ENCODE measurements at places on chromosomes 16 and 17. TPM values are rescaled to one million over a fixed set of nuclear protein-coding genes. Genes with fewer than 3 reads are reported as not detected.

DNA sequence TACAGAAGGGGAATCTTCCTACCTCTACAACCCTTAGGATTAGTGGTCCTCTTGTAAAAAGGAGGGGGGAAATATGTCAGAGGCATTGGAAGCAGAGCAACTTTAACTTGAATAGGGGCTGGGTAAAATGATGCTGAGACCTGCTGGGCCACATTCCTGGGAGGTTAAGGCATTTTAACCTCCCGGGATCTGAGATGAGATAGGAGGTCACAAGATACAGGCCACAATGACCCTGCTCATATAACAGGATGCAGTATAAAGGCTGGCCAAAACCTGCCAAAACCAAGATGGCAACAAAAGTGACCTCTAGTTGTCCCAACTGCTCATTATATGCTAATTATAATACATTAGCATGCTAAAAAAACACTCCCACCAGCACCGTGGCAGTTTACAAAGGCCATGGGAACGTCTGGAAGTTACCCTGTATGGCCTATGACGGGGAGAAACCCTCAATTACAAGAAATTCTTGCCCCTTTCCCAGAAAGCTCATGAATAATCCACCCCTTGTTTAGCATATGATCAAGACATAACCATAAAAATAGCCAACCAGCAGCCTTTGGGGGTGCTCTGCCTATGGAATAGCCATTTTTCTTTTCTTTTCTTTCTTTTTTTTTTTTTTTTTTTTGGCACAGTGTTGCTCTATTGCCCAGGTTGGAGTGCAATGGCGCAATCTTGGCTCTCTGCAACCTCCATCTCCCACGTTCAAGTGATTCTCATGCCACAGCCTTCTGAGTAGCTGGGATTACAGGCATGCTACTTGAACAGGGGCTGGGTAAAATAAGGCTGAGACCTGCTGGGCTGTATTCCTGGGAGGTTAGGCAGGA is 6.2 kb upstream of the C1QTNF1 start:
- no peak for DNase-seq

DNA sequence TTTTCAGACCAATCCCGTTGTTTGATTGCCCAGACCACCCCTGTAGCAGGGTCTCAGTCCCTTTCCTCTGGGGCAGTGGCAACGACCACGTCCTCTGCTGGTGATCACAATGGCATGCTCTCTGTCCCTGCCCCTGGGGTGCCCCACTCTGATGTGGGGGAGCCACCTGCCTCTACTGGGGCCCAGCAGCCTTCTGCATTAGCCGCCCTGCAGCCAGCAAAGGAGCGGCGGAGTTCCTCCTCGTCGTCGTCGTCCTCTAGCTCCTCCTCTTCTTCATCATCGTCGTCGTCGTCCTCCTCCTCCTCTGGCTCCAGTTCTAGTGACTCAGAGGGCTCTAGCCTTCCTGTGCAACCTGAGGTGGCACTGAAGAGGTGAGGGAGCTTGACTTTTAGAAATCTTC is 9.2 kb downstream of the ELOB start:
- DNase-seq = no peak

- DNase-seq = no peak
Observed at GRCh38 chr17:4357030-4357628, 9.3 kb downstream of the UBE2G1 start.

DNA sequence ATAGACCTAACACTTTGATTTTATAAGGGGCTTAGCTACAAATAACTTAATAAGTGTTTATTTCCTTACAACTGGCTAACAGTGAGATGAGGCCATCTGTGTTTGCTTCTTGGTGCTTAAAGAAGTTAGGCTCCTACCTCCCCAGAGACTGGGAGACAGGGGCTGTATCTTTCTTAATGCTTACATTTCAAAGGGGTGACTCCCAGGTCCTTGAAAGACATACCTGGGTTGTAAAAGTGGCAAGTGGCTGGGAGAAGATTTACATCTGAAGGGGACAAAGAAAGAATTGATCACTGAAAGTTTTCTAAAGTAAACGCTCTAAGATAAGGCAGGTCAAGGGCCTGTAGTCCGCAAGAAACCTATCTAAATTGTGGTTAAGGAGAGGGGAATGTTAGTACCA is 196.8 kb downstream of the CNTNAP4 start:
- DNase-seq = no peak

GRCh38 chr17:80187090-80187489 is 17.3 kb downstream of the CARD14 start:
- DNase-seq = peak; percentile 44

DNA sequence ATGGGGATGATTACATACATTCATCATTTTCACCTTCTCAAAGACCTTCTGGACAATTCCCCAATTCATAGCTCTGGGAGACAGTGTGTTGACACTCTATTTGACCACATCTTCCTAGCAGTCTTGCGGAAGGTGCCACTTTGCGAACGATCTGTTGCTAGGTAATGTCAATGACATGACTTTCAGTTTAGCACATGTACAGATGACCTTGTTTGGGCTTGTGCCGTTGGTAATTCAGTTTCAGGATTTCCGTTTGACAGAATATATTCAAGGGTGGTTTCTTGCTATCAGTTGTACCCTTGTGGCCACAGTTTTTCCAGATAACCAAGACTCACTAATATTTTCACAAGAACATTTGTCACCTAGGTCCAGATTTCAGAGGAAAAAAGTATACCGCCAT is 478.2 kb downstream of the WWOX start:
- no peak for DNase-seq

GRCh38 chr17:39014044-39014794 is 47.0 kb upstream of the FBXO47 start:
- DNase-seq = no peak

DNA sequence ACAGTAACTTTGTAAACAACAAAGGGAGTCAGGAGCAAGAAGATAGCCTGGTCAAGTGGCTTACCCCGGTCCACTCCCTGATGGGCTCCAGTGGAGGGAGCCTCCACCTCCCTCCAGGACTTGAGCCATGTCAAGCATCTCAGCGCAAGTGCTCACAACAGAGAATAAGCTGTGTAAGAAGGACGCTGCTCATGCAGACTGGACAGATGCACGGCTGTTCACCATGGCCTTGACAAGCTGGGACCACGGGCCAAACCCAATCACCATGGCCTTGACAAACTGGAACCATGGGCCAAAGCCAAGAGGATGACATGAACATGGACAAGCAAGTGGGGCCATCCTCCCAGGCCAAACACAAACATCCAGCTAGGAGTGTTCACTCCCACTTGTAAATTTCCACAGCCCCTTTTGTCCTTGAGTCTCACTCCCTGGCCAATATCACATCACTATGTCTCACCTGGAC is 3.4 kb upstream of the PITPNM3 start:
- no peak for DNase-seq

GRCh38 chr16:3838600-3839401 is 41.7 kb downstream of the CREBBP start:
- no peak for DNase-seq

- peak; percentile 78 for DNase-seq
Observed at GRCh38 chr16:9090101-9090959, 1.1 kb upstream of the HAPSTR1 start.

DNA sequence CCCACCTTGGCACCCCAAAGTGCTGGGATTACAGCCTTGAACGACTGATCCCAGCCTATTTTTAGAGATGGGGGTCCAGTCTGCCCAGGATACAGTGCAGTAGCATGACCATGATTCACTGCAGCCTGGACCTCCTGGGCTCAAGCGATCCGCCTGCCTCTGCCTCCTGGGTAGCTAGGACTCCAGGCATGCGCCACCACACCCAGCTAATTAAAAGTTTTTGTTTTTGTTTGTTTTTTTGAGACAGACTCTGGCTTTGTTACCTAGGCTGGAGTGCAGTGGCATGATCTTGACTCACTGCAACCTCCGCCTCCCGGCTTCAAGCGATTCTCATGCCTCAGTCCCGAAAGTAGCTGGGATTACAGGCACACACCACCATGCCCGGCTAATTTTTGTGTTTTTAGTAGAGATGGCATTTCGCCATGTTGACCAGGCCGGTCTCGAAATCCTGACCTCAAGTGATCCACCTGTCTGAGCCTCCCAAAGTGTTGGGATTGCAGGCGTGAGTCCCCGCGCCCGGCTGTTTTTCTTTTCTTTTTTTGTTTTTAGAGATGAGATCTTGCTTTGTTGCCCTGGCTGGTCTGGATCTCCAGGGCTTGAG is 2.3 kb upstream of the PAFAH1B1 start:
- DNase-seq = no peak

DNA sequence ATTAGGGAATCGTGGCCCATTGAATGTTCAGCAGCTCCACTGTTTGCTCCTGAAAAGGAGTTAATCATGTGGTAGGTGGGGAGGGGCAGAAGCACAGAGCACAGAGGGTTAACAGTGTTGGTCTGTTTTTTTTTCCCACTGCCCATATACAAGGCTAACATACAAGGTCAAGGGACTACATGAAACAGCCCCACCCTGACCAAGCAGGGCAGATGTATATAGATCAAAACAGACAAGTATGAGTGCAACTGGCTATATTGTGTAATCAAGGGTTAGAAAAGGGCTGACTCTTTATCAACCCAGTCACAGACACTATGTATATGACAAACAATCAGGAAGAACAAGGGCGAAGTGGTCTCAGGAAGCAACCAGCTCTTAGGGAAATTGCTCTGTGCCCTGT is 186.6 kb upstream of the CDH11 start:
- DNase-seq = no peak

GRCh38 chr17:8835631-8836364 is 31.7 kb downstream of the PIK3R6 start:
- DNase-seq = no peak

DNA sequence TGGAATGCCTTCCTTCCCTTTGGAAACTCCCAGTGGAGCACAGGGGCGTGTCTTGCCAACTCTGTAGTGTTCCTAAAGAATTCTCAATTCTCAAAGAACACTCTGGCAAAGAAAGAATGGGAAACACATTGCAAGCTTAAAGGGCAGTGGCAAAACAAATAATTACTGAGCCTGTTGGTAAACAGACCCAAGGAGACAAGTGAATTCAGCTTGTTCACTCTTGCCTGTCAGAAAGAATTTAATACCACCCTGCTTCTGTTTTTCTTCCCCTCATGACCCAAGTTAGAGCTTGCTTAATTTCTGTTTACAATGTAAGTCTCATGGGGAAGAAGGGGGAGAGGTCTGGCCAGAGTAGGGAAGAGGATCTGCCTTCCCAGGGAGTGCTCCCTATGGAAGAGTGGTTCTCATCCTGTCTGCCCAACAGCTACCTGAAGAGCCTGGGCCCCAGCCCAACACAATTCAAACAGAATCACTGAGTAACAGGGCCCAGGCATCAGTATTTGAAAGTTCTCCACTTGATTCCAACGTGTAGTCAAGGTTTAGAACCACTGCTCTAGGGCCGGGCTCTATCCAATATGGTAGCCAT is 386.0 kb downstream of the SLC39A11 start:
- no peak for DNase-seq

- no peak for DNase-seq
Observed at GRCh38 chr17:38476549-38476948, 48.3 kb downstream of the ARHGAP23 start.

DNA sequence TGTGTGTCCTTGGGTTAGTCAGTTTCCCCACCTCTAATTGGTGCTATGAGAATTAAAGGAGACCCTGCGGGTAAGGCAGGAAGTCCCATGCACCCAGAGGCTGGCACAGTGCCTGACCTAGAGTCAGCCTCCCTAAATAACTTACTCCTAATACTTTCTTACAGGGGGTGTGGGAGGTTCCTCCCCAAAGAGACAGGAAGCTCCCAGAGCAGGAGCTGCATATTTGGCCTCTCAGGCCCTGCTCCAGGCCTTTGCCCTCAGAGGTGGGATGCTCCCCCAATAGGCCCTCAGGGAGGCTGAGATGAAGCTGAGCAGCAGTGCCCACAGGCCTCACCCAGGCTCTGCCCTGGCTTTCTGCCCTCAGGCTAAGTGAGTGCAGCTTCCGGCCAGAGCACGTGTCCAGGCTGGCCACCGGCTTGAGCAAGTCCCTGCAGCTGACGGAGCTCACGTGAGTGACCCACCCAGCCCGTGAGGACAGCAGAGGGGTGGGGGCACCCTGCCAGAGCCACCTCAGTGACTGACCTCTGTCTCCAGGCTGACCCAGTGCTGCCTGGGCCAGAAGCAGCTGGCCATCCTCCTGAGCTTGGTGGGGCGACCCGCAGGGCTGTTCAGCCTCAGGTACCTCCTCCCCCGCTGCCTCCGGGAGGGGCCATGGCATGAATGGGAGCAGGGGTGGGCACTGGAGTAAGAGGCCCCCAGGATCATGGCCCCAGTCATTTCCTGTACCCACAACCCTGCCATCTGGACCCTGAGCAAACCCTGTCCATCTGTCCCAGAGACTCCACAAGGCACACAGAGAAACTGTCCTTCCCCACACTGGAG is 31.1 kb upstream of the CPNE2 start:
- peak; percentile 89 for DNase-seq

GRCh38 chr16:82092711-82093110 is 57.7 kb downstream of the HSD17B2 start:
- DNase-seq = no peak

GRCh38 chr17:37725021-37725595 is 19.8 kb downstream of the HNF1B start:
- no peak for DNase-seq

GRCh38 chr17:34670618-34671017 is 91.2 kb downstream of the TMEM132E start:
- DNase-seq = no peak

GRCh38 chr17:80725517-80725916 is 180.9 kb downstream of the RPTOR start:
- DNase-seq = no peak

DNA sequence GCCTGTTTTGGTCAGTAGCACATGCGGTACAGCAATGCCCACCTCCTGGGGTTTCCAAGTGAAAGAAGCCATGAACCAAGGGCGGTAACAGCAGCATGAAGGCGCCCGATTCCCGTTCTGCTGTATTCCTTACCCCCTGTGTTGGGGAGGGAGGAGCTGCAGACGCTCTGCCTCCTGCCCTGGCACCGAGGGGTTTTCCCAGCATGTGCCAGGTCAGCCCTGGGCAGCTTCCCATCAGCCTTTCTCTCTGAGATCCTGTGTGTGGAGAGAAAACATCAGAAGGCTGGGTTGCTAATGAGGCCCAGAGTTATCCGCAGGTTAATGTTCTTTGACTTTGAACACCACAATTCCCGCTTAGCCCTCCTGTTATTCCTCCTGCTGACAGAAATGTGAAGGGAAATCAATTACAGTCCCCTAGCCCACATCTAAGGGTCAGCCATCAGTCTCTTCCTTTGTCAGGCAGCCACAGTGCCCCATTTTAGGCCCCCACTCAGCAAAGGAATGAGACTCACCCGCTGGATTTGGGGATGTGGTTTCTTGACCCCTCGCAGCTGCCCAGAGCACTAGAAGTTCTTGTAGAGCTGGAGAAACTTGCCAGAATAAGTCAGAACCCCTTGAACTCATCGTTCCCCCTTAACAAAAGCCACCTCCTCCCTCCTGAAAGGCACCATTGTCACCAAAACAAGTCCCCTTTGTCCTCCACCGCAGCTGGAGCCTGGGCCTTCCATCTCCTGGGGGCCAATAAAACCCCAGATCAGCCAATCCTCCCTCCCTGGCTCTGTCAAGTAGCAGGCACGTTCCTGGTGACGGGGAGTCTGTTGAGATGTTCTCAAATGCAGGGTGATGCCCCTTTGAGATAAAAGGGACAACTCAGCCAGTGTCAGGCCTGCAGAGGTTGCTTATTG is 168.5 kb downstream of the KATNIP start:
- no peak for DNase-seq

GRCh38 chr16:69481901-69482341 is 57.5 kb downstream of the CYB5B start:
- peak; percentile 87 for DNase-seq

The CTDNEP1 gene
- total RNA-seq = 208 TPM

The PRSS33 gene
- not detected for total RNA-seq

The NPIPA1 gene
- total RNA-seq = 35.9 TPM

The KCNH6 gene
- not detected for total RNA-seq

The KRT20 gene
- not detected for total RNA-seq

The SLC6A2 gene
- not detected for total RNA-seq

The HSD11B2 gene
- total RNA-seq = 0.52 TPM

The ATP1B2 gene
- total RNA-seq = 0.85 TPM

Data from psoas muscle (tissue), 8 donors.